Astrocyte (in vitro differentiated cells and primary cell): ENCODE measurements at places on chromosomes 2 and 18. TPM values are rescaled to one million over a fixed set of nuclear protein-coding genes. Genes with fewer than 3 reads are reported as not detected.
A peak's percentile ranks its signal among the peaks of the same experiment; 100 is the strongest.

Gene CD28
- total RNA-seq = not detected in 2 replicates

Gene DPP10
- total RNA-seq = 1.1 and 1.3 TPM in 2 replicates

Gene CAMKMT
- 8.9 and 9.3 TPM in 2 replicates for total RNA-seq

- H3K27me3 ChIP-seq = no peaks in the 10 kb centered on the region
- no peak overlapping the region for H3K27ac ChIP-seq
- H3K4me3 ChIP-seq = no peak overlapping the region
- H3K4me1 ChIP-seq = no peaks in the 10 kb centered on the region
Observed at GRCh38 chr18:49997558-49997957, 184.2 kb upstream of the ACAA2 start.

- H3K27me3 ChIP-seq = peaks cover 48% of the 10 kb centered on the region
- H3K4me1 ChIP-seq = no peaks in the 10 kb centered on the region
- no peak for DNase-seq
- no peak overlapping the region for H3K27ac ChIP-seq
- H3K4me3 ChIP-seq = no peak overlapping the region
Observed at GRCh38 chr2:108986916-108987510, 2.0 kb downstream of the EDAR start.

Gene CCDC148
- 1.4 and 2.4 TPM in 2 replicates for total RNA-seq

Gene TYMS
- total RNA-seq = 26.6 and 38.7 TPM in 2 replicates

- H3K4me1 ChIP-seq = peaks cover 9% of the 10 kb centered on the region
- no peaks in the 10 kb centered on the region for H3K27me3 ChIP-seq
- no peak overlapping the region for H3K4me3 ChIP-seq
- H3K36me3 ChIP-seq = peaks cover 7% of the 10 kb centered on the region
- no peak overlapping the region for H3K27ac ChIP-seq
- DNase-seq = no peak
Observed at GRCh38 chr2:238853721-238854120, 5.8 kb downstream of the TWIST2 start.

Gene UGT1A9
- total RNA-seq = not detected in 2 replicates

Gene SH3RF3
- total RNA-seq = 7.2 and 7.3 TPM in 2 replicates

- no peaks in the 10 kb centered on the region for H3K36me3 ChIP-seq
- no peaks in the 10 kb centered on the region for H3K4me1 ChIP-seq
Observed at GRCh38 chr2:20551260-20551944, 99.5 kb downstream of the HS1BP3 start.

- no peaks in the 10 kb centered on the region for H3K4me1 ChIP-seq
- H3K27me3 ChIP-seq = no peaks in the 10 kb centered on the region
- no peak overlapping the region for H3K4me3 ChIP-seq
- H3K36me3 ChIP-seq = peaks cover 4% of the 10 kb centered on the region
- DNase-seq = peak; percentile 2
- H3K27ac ChIP-seq = no peak overlapping the region
Observed at GRCh38 chr18:79309614-79310358, 85.9 kb upstream of the NFATC1 start.

Gene GNAL
- total RNA-seq = 3.6 and 4.5 TPM in 2 replicates

Gene GAL3ST2
- not detected in 2 replicates for total RNA-seq

Gene ALLC
- not detected in 2 replicates for total RNA-seq

- peaks cover 17% of the 10 kb centered on the region for H3K4me1 ChIP-seq
- no peak overlapping the region for H3K4me3 ChIP-seq
- DNase-seq = no peak
- no peaks in the 10 kb centered on the region for H3K27me3 ChIP-seq
- no peaks in the 10 kb centered on the region for H3K36me3 ChIP-seq
- H3K27ac ChIP-seq = no peak overlapping the region
Observed at GRCh38 chr18:70365361-70365760, 76.5 kb downstream of the SOCS6 start.
